ENCODE measurements at places on chromosomes 7 and 10.

DNA sequence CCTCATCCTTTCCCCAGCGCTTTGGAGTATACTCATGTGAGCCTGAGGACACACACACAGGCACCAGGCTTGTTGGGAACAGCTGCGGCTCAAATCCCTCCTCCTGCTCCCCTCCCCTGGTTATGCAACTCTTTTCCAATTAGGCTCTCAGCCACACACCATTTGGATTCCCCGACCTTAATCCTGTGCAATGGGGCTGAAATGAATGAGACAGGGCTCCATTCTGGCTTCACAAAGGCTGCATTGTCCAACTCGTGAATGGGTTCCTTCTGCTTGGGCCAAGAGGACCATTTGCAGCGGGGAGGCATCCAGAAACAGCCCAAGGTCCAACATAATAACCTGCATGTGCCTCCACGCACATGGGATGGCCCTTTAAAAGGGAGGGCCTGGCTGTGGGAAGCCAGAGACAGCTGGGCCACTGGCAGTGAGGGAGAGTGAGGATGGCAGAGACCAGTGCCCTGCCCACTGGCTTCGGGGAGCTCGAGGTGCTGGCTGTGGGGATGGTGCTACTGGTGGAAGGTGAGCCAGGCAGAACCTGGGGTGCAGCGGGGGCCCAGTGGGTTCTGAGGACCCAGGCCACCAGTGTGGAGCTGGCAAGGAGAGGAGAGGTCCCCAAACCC, at the start of gene RGR:
Gene RGR (plus strand): TSS at position 403 of the 620 bp plus-strand sequence. CDS start 38 bp downstream, at position 441.
- no peak for DNase-seq

- DNase-seq = peak; percentile 38
Measured at GRCh38 chr10:91220194-91220953, at the start of gene PCGF5. TSS of gene PCGF5 (plus strand) at chr10:91220663. CDS start at chr10:91222872, 2,209 bp downstream.

GRCh38 chr7:54687462-54688212, 71.4 kb downstream of the SEC61G start:
- no peak for DNase-seq

DNA sequence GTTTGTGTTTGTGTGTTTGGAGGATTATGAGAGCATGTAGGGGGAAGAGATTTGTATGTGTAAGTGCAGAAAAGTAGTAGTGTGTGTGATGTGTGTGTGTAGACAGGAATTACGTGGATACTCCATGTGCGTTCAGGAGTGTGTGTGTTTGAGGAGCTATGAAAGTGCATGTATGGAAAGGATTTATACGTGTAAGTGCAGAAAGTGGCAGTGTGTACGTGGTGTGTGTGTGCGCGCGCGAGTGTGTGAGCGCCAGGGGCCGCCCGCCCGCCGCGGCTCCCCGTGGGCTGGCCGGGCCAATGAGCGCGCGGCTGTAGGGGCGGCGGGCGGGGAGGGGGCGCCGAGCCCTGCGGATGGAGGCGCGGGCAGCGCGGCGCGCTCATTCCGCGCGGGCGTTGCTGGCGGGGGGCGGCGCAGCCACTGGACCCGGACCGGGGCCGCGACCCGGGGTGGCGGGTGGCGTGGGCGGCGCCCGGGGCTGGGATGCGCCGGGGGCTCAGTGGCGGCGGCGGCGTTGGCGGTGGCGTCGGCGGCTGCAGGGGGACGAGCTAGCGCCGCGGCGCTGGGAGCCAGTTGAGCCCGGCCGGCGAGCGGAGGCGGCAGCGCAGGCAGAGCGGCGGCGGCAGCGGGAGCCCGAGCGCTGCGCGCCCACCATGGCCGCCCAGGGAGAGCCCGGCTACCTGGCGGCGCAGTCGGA, at the start of gene BICC1:
Gene BICC1 (plus strand): TSS at position 382 of the 697 bp plus-strand sequence. CDS start 272 bp downstream, at position 654.
- no peak for DNase-seq
